ENCODE measurements at places on chromosomes 1 and 21. TPM values are rescaled to one million over a fixed set of nuclear protein-coding genes. Genes with fewer than 3 reads are reported as not detected.

The NBL1 gene
- total RNA-seq, result 97.9 TPM

- no peak for DNase-seq
Measured at GRCh38 chr1:238223076-238223640, 332.4 kb upstream of the ZP4 start.

DNA sequence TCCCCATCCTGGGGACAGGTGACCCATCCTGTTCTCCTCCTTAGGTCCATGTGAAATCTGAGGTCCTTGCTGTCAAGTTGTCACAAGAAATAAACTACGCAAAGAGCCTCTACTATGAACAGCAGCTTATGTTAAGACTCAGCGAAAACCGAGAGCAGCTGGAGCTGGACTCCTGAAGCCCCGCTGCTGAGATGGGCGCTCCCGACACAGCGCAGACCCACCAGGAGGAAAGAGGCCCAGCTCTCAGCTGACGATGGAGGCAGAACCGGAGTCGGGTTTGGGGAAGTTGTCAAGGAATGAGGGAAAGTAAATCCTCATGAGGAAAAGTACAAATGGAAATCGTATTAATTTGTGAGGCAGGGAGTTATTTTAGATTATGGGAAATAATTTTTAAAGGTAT is 109.2 kb downstream of the DHRS3 start:
- no peak for DNase-seq

DNA sequence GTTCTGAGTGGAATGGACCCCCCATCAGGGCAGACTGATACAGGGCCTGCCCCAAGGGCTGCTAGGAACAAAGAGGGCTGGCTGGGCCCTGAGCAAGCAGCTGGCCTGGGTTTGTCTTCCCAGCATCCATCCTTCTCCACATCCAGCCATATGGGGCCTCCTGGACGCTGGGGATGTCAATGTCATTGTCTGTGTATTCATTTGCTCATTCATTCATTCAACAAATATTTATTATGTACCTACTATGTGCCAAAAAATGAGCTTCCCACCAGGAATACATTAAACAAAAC is 15.6 kb upstream of the ECE1 start:
- no peak for DNase-seq

- no peak for DNase-seq
Measured at GRCh38 chr1:91591175-91591974, 90.7 kb downstream of the CDC7 start.
